Inflammatory macrophage treated with lipopolysaccharide for 1 hour (primary cell): ENCODE measurements at places on chromosomes 12 and 14.

DNA sequence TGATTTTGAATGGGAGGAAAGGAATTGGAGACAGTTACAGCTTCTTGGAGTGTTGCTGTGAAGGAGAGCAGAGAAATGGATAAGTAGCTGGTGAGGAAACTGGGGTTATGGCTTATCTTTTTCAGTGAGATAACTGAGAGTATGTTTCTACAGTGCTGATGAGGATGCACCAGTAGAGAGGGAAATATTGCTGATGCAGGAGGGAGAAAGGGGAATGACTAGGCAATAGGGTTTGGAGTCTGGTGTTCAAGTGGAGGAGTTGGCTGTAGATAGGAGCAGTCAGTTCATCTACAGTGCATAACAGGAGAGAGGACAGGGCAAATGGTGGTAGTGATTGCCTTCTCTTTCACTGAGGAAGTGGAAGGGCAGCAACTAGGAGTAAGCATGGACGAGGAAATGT is 33.0 kb downstream of the SPATS2 start:
- DNase-seq: no peak

DNA sequence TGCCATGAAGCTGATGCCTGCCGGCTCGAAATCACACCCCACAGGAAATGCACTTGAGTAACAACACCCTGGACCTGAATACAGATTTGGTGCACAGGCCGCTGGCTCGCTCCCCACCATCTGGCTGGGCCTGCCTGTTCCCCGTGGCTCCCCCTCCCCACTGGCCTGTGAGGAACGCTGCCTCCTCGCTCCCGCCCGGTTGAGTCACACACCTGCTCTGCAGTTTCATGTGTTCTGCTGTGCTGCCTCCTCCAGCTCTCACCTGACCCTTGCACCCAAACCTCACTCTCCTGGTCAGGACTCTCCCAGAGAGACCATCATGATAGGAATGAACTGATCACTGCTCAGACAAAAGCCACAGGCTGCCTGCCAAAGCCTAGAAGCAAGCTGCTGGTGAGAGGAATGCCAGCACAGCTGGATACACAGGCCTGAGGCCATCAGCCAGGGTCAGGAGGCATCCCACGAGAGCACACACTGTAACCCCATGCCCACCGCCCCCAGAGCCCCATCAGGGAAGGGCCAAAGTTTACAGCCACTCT is 3.8 kb upstream of the SIVA1 start:
- no peak for DNase-seq

DNA sequence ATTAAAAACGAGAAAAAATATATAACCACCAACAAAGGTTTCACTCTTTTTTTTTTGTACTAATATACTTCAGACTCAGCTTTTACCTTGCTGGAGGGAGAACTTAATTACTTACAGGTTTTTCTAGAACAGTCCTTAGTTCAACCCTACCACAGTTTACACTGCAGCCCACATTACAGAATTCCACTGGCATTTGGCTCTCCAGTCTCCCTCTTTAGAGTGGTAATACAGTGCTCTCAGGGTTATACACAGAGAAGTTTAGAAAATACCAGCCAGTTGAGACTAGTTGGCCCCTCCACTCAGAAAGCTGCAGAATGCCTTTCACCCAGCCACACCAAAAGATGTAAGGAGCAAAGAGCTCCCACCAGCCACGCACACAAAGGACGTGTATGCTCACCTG is 122.3 kb upstream of the DIO3 start:
- no peak for DNase-seq

DNA sequence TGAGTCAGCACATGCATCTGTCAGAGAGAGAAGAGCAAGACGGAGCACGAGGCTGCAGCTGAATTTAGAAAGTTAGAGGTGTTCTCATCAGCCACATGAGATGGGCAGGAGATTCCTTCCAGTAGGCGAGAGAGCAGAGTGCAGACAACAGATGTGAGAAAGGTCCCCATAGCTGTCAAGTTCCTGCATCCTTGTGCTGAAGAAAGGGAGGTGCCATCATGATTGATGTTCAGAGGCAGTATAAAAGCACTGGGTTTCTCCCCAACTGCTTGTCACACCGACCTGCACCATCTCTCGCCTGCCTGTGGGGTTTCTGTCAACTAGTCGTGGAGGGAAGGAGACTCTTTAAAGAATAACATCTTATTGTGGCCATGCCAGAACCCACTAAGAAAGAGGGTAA is at the start of gene MYBPC1:
TSS of gene MYBPC1 (plus strand) at position 272 of the 400 bp plus-strand sequence. CDS start at position 372, 100 bp downstream.
- DNase-seq: no peak

- no peak for DNase-seq
These were observed 9.8 kb downstream of the GALNT6 start for GRCh38 chr12:51381226-51382079.

- no peak for DNase-seq
These were observed 177.2 kb upstream of the PRICKLE1 start for GRCh38 chr12:42766754-42767153.

DNA sequence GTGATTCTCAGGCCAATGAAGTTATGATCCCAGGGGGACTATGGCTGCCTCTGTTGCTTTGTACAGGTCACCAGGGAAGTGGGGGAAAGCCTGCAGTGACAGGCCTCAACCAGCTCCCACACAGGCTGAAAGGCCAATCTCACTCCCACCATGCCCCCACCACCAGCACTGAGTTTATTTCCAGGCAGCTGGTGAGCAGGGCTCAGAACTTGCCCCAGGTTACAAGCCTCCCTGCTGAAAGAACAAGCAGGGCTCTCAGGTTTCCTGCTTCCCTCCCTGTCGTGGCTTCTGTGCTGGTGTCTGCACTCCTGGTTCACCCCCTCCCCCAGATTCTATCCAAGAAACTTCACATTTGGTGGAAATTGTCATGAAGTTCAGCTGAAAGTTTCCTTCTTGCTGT is 260.3 kb downstream of the CCDC59 start:
- DNase-seq: no peak

DNA sequence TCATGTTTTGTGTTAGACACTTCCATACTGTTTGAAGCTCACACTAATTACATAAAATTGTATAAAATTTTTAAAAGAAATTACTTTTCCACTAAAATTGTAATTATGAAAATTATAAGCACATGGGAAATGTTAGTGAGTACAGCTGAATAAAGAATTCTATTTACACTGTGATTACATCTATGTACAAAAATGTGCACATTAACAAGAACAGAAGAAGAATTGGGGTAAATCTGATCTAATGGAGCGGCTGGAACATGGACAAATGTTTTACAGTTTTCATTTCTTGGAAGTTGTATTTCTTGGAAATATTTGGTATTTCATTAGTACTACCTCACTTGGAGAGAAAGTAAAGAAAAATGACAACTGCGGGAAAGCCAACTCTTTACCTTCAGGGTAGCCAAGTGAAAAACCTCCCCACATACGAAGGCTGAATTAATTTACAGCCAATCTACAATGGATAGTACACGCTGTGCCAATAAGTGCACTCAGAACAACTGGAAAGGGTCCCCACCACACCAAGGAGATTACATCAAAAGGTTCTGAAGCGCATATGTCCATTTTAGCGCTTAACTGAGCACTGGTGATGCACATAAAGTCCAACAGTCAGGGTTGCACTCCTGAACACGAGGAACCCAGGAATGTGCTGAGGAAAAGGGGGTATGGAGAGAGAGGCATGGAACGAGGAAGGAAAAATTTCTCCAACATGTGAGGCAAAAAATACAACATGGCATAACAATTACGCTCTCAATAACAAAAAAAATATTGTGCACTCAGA is 17.5 kb downstream of the MED13L start:
- DNase-seq: no peak

DNA sequence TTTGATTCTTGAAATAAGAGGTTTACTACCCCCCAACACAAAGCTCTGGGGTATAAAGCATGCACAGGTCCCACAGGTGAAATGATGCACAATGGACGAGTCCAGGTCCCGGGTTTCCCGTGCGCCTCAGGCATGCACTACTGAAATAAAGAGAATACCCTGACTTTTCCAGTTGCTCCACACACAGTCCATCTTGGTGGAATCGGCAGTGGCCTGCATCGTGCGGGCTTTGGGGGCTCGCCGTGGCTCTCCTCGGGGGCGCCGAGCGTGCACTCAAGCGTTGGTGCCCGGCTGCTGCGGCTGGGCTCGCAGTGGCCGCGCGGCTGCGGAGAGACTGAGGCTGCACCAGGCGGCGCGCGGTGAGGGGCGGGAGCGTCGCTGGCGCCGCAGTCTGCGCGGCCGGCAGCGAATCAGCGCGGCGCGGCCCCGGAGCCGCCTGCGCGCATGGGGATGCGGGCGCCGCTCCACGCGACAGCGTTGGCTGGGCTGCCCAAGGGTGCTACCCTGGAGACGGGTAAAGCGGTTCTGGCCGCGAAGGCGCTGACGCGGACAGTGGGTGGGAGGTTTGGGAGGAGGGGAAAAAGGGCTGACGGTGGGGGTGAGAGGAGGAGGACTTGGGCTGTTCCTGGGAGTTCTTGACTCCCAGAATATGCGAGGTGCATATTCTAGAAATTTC is 53.8 kb upstream of the CCDC175 start:
- no peak for DNase-seq

DNA sequence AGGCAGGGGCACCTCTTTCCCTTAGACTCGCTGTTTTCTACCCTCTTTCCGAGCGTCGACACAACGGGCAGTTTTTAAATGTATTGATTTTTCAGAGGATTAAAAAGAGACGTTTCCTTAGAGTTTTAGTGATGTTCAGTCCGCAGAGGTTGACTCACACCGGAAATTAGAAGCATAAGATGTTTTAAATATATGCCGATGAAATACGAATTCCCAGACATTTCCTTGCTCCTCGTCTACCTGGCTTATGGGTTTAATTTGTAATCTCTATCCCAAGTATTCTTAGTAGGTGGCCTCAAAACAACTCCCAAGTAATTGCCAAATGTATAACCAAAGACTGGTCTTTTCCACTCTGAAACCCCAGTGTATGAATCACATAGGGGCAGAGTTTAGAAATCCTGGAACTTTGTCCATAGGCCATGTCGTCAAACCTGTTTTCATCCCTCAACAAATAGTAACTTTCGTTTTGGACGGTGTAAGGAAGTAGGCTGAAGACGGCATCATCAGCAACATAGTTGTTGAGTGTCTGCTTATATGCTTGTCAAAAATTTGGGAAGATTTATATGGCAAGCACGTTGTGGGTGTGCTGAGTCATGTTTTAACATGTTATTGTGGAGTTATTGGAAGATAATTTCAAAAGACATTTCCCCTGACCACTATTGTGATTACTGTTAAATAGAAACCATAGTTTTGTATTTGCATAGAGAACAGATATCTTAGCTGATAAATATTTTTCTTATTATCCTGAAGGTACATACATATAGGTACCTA is 824 bp downstream of the TBK1 start:
- peak; percentile 98 for DNase-seq

DNA sequence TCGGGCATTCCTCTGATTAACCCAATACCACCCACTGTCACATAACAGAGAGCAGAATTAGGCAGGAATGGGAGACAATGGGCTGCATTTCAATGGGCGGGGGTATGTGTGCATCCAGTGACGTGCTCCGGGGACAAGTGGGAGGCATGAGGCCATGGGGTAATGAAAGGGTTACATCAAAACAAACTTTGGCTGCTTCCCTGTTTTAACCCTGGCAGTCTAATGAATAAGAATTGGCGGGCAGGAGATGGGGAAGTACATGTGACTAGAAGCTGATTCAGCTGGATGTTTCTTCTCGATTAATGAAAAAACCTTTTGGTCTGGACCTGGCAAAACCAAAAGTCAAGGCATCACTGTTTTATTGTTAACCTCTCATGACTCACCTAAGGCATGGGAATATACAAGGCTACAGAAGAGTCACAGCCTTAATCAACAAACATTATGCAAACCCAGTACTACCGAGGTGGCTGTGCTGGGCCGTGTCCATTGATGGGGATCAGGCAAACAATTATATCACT is 44.2 kb downstream of the SOCS2 start:
- peak; percentile 76 for DNase-seq

DNA sequence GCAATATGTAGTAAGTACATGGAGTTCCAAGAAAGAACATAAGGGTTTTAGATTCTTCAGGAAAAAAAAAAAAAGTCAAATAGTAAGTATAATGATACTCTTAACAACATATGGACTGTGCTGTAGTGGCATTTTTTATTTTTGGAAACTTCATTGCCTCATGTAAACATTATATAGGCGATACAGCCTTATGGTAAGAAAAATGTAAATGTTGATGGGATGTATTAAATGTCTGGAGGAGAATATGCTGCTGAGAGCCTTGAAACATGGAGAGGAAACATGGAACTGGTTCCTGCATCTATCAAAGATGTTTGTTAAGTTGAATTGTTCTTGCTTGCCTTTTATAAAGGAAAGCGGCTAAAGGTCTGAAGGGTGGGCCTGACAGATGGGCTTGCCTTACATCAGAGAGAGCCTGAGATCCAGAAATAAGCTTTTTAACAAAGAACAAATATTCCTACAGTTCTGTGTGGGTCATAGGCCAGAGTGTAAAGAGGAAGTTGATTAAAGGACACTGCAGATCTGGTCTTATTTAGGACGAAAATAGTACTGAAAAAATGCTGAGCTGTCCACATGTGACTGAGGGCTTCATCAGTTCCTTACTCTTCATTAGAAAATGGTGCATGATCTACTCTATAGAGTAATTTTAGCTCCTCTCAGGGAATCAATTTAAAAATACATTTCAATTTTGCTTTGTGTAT is 448.1 kb upstream of the DCN start:
- peak; percentile 21 for DNase-seq

GRCh38 chr12:1488908-1489381 is 105.4 kb downstream of the FBXL14 start:
- peak; percentile 6 for DNase-seq

GRCh38 chr12:61023231-61023630 is 1237.0 kb upstream of the USP15 start:
- DNase-seq: no peak

- DNase-seq: no peak
These were observed 29.7 kb downstream of the NOS1 start for GRCh38 chr12:117331691-117332090.

DNA sequence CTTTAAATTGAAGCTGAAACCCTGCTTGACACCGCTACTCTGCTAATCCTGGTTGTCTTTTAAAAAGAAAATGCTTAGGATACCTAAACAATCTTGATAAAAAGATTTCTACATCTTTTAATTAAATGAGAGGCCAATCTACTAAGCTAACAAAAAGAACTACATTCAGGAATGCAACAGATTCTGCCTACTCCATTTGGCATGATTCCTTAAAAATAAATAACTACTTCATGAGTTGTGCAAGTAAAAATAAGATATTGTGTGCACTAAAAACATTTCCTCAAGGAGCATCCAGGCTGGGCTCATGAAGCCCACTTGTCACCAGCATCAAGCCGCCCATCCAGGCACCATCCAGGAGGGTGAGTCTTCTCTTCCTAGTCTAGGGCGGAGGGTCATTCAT is 197.5 kb downstream of the PAX9 start:
- no peak for DNase-seq

DNA sequence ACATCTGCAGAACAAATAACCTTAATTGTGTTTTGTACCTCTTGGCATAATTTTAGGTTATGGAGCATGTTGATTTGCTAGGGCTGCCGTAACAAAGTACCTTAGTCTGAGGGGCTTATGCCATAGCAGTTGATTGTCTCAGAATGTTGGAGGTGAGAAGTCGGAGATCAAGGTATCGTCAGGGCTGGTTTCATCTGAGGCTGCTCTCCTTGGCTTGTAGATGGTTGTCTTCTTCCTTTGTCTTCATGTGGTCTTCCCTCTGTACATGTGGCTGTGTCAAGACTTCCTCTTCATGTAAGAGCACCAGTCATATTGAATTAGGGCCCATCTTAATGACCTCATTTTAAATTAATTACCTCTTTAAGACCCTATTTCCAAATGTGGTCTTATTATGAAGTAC is 64.4 kb upstream of the PTHLH start:
- DNase-seq: no peak
